SK-N-DZ (cell line): ENCODE measurements at places on chromosomes 6 and 20.

GRCh38 chr6:81890846-81891245 is 138.4 kb upstream of the TENT5A start:
- DNase-seq, result no peak

DNA sequence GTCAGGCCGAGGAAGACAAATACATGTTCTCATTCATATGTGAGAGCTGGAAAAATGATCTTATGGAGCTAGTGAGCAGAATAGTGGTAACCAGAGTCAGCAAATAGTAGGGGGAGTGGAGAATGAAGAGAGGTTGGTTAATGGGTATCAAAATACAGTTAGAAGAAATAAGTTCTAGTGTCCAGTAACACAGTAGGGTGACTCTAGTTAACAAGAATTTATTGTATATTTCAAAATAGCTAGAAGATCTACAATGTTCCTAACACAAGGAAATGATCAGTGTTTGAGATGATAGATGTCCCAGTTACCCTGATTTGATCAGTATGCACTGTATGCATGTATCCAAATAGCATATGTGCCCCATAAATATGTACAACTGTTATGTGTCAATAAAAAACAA is 128.4 kb downstream of the BCKDHB start:
- no peak for DNase-seq

GRCh38 chr6:152356662-152357061 is 280.5 kb downstream of the SYNE1 start:
- no peak for DNase-seq

DNA sequence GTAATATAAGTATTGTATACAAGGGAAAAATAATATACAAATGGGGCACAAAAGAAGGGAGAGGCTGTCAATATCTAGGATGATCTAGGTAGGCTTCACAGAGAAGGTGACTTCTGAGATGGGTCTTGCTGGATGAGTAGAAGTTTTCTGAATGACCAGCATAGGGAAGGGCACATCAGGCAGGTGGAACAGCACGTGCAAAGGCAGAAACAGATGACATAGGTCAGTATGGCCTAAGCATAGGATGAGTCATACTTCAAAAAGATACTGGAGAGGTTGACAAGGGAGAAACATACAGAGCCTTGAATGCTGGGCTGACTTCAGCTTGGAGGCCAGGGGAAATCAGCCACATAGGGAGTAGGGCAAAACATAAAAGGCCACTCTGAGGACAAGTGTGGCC is 31.9 kb upstream of the SIRPA start:
- no peak for DNase-seq

DNA sequence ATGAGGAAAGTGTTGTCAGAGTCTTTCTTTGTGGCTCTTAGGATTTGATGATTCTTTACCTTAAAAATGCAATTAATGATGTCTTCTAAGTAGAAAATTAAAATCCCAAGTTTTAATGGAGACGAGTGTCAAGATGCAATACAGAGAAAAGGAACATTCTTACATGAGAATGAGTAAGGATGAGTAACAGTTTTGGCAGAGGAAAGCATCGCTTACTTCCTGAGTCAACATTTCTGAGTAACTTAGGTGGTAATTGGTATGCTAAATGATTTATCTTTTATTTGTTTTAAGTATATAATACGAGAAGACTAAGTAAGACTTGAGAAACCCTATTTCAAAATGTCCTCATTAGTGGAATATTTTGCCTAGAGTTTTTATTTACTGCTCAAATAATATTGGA is 101.3 kb downstream of the RTN4IP1 start:
- DNase-seq, result no peak

GRCh38 chr20:46774943-46775560 is 65.6 kb downstream of the SLC2A10 start:
- DNase-seq, result no peak

GRCh38 chr6:45738057-45738455 is 277.6 kb downstream of the CLIC5 start:
- DNase-seq, result no peak

- no peak for DNase-seq
Measured at GRCh38 chr6:64415926-64416325, 780.3 kb downstream of the PHF3 start.

- peak; percentile 88 for DNase-seq
Measured at GRCh38 chr6:6008648-6009421, 2.1 kb upstream of the NRN1 start.

DNA sequence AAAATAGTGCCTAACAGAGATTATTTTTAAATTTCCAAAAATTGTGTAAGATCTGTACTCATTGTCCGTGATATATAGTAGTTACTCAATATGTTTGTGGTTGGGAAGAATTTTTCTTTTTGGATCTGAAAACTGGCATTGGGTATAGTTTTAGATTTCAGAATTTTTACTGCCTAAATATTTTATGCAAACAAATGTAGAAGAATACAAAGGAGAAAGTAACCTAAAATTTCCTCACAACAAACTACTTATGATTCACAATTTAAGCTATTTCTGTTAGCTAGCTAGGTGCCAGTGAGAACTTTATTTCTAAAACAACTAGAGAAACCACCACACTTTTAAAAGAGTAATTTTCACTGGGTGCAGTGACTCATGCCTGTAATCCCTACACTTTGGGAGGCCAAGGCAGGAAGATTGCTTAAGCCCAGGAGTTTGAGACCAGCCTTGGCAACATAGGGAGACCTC is 38.8 kb downstream of the SESN1 start:
- no peak for DNase-seq

- no peak for DNase-seq
Measured at GRCh38 chr6:147065786-147066185, 138.4 kb upstream of the STXBP5 start.

DNA sequence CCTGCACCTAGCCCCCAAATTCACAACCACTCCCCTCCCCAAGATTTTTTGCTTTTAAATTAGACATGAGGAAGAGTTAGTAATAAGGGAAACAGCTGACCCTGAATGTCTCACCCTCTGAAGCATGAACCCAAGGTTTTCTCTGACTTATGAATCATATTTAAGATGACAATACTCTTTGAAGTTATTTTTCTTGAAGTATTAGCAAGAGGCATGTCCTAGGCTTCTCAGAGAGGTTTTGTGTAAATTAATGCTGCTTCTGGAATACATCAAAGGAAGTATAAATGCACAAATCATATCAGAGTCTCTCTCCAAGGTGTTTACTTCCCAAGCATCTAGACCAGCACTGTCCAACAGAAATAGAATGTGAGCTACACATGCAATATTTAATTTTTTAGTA is 408.1 kb upstream of the MARCKS start:
- DNase-seq, result no peak

DNA sequence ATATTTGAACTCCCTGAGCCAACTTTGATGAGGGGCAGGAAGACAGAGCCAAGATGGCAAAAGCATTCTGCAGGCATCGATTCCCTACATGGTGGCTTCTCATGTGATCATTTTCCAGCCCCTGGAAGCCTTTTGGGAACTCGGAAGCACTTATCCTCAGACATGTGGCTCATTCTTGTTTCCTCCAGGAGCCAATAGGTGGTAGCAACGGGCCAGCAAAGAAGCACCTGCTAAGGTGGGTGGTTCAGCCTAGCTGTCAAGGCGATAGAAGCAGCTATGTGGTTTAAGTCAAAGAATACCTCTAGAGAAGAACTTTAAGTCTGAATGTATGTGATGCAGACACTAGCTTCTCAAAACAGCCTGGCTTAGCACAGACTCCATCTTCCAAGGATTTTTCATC is 64.9 kb upstream of the PAX1 start:
- no peak for DNase-seq

- DNase-seq, result no peak
Measured at GRCh38 chr20:44728801-44729443, 13.8 kb downstream of the CCN5 start.

- no peak for DNase-seq
Measured at GRCh38 chr6:33190504-33191107, 1.7 kb downstream of the COL11A2 start.

DNA sequence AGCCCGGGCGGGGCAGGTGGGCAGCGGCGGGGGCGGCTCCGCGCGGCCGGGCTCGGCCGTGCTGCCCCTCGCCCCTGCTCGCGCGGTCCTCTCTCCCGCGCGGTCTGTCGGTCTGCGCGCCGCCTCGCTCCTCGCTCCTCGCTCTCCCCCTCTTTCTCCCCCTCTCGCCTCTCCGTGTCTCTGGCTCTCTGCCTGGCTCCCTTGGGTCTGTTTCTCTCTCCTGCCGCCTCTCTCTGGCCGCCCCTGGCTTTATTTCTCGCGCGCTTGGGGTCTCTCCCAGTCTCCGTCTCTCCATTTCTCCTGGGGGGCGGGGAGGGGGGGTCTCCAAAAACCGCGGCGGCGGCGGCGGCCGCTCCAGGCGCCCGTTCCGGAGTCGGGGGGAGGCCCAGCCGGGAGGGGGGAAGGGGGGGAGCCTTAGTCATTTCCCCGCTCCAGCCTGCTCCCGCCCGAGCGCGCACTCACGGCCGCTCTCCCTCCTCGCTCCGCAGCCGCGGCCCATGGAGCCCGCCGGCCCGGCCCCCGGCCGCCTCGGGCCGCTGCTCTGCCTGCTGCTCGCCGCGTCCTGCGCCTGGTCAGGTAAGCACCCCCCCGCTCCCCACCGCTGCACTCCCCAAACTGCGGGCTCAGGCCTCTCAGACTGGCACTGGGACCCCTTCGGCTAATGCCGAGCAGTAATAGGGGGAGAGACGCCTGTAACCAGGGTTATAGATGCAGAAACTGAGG is at the start of gene SIRPA:
Gene SIRPA (plus strand): TSS at position 457 of the 723 bp plus-strand sequence. CDS start 41 bp downstream, at position 498.
- DNase-seq, result peak; percentile 50
